ENCODE measurements at places on chromosomes 6 and 20.

DNA sequence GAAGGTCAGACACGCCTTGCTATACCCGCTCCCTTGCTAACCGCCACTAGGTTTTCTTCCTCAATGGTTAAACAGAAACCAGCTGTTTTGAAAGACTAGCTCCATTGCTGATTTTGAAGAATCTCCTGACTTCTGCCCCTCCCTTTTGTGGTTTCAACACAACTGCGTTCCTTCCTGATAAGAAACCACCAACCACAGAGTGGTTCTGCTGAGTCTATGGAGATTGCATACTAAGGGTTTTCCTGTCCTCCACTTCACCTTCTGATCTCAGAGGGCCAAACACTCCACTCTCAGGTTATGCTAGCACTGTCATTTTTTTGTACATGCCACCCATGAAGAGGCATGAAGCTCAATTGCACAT, 207.9 kb downstream of the MYLK4 start:
- no peak for DNase-seq

DNA sequence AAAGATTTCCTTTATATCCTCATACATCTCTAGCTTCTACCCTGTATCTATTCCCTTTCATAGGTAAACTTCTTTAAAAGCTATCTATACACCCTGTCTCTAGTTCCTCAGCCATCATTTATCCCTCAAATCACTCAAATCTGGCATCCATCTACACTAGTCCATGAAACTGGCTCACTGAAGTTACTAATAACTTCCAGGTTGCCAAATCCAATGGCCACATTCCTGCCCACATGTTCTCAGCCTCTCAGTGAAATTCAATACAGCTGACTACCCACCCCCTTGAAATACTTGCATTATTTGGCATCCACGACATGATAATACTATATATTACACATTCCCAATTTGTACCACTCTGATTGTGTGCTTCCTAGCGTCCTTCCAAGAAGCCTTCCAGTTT, 8.7 kb downstream of the REPS1 start:
- no peak for DNase-seq

GRCh38 chr20:16171180-16171579, 402.1 kb downstream of the KIF16B start:
- no peak for DNase-seq

DNA sequence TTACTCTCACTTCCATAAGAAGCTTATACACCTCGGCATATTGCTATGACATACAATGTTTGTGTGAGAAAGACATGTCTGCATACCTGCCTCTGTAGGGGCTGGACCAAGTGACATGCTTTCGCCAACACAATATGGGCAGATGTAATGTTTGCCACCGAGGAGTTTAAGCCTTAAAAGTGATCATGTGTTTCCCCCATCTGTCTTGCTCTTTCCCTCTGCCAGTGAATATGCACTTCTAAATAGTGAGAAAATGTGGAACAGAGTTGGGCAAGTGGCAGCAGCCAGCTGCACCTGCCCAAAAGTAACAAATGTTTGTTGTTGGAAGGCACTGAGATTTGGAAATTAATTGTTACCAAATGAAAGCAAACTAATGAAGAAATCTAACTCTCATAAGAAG, 274.8 kb upstream of the BTBD3 start:
- DNase-seq, result no peak

DNA sequence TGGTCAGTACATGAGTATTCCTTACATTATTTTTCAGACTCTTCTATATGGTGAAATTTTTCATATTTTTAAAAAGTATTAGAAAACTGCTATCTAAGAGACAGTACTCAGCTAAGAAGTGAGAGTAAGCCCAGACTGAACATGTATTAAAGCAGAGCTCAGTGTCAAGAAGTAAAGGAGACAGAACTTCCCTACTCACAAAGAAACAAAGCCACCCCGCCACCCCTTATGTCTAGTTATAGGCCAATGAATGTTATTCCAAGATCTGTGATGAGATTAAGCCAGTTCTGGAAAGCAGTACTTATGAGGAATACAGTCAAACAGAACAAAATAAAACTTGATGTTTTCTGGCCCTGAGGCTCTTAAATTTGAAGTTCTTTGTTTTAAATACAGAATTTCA, 114.5 kb downstream of the RNGTT start:
- DNase-seq, result no peak

DNA sequence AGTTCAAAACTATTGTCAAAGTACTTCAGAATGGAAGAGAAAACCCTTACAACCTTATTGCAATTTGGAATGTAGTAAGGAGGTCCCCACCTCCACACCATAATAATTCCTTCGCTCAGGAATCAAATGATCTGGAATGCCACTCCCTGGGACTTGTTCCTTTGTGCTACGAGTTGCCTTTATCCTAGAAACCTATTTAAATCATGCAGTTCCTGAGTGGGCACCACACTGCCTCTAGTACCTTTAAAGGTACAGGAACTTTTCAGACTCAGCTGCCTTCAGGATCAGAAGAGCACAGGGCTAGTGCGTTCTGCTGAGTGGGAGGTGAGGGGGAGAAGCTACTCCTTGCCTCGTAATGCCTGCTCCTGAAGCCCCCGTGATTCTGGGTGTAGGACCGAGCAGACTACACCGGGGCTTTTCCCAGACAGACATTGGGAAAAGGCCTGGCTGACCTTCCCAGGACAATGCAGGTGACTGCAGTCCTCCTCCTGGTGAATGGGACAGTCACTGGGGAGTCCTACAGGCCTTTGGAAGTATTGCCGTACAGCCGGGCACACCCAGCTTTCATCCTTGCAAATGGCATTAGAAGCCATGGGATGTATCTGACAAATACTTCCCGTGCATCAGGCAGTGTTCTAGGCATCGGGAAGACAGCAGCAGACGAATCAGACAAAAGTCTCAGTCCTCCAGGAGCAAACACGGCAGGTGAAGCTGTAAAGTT, 11.8 kb upstream of the TUBB2B start:
- DNase-seq, result no peak

DNA sequence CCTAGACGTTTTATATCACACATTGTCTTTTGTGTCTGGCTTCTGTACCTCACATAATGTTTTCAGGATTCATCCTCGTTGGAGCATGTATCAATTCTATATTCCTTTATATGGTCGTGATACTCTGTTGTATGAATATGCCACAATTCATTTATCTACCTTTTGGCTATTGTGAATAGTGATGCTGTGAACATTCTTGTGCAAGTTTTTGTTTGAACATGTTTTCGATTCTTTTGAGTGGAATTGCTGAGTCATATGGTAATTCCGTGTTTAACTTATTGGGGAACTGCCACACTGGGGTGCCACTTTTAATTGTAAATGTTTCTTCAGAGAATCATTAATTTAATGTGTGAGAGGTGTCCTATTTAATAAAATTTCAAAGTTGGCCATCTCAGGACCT, 101.2 kb downstream of the SLC35B3 start:
- no peak for DNase-seq

GRCh38 chr6:160933256-160933655, 58.3 kb upstream of the MAP3K4 start:
- no peak for DNase-seq

GRCh38 chr20:63087236-63087871, 80.6 kb upstream of the BHLHE23 start:
- no peak for DNase-seq

GRCh38 chr6:150627585-150628025, 27.9 kb downstream of the PLEKHG1 start:
- no peak for DNase-seq

DNA sequence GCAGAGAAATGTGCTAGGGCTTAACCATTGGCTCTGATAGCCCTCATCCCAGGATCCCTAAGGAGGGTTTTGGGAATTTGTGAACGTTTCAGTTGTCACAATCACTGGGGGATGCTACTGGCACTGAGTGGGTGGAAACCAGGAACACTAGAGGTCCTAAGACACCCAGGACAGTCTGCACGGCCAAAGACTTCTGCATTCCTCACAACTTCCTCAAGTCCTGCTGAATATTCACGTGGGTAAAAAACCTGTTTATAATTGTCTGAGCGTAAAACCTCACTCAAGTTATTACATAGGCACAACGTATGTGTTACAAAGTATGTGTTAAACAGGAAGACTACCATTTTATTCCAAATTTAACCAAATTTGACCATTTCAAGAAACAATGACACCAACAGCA, 52.4 kb downstream of the GMDS start:
- DNase-seq, result no peak

- no peak for DNase-seq
Measured at GRCh38 chr6:137637121-137637520, 142.9 kb upstream of the OLIG3 start.
